ENCODE measurements at places on chromosomes 5 and 9.

DNA sequence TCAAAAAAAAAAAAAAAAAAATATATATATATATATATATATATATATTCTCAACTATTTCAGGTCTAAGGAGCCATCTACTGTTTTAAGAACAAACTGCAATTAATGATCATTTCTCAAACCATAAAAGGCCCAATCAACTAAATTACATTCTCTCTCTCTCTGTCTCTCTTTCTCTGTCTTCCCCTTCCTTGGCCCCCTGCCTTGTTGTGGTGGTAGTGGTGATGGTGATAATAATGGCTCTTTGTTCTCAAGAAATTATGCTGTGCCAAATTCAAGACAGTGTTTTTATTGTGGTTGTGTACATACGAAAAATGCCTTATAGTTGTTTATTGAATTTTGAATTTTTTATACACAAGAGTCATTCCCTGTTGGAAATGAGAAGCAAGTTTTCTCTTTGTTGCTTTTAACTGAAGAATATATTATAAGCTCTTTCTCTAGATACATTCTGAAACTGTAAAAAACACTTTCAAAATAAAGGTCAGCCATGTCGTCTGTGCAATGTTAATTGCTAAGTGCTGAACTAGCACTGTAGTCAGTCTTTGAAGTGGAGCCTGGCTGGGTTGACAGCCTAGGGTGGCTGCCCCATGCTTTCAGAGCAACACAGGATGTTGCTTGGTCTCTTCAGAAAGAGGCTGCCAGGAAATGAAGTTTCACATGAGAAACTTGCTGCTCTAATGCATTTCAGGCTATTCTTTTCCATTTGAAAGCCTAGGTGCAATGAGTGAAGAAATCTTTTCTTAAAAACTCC, 96.0 kb downstream of the HINT1 start:
- no peak for DNase-seq

GRCh38 chr5:151597749-151598148, 6.6 kb upstream of the FAT2 start:
- DNase-seq, result peak; percentile 77

- peak; percentile 85 for DNase-seq
These were observed 32.1 kb upstream of the IL6ST start for GRCh38 chr5:56026863-56027300.

DNA sequence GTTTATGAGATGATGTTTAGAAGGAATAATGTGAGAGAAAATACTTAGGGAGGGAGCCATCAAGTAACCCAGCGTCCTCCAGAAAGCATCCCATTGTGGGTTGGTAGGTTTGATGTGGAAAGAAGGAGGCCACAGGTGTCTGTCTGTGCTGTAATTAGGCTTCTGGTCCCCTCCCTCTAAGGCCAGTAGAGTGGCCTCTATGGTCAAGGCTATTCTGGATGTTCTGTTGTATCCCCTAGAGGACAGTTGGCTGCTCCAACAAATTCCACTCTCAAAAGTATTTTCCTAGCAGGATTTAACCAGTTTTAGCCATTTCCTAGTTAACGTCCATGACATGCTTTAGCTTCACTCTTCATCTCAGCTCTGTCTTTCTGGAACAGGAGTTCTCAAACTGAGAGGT, 106.5 kb downstream of the EGFLAM start:
- no peak for DNase-seq

DNA sequence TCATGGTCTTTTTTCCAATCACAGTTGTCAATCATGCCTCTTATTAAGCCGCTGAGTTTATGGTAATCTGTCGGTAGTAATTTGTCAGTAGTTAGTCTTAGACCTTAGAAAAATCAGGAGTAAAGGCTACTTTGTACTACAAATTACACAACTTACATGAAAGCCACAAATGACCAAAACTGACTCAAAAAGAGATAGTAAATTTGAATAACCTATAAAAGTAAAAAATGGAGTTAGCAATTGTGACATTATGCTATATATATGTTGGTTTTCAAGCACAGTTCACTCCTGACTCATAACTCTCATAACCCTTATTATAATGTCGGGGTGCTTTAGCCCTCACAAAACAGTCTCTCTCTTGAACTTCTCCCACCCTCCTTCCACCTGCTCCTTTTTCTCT, 251.8 kb downstream of the ROR2 start:
- DNase-seq, result no peak

- peak; percentile 26 for DNase-seq
These were observed 20.9 kb downstream of the CSF2 start for GRCh38 chr5:132094393-132095076.

DNA sequence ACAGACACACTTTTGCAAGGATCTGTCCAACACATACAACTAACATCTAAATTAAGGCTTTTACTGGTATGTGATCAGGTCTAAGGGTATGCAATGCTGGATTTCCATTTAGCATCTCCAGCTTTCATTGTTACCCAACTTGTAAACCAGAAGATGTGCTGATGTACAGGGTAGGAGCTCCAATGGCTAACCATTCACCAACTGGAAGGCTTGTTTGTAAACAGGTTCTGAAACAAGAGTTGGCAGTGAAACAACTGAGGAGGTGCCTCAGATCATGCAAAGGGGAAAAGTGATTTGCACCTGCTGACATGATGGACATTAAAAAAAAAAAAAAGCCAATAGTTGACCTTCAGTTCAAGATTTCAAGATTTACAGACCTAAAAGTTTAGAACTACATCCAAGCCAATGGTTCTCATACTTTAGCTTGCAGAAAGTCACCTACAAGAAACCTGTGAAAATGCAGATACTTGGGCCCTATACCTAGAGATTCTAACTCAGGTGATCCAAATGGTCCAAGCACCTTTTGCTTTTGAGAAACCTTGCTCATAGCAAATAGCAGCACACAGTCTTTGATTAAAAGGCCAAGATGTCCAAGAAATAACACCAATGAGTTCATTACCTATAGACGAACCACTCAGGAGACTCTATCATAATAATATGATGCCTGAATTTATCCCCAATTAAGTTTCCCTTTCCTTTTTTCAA, 64.0 kb upstream of the GLRX start:
- no peak for DNase-seq

DNA sequence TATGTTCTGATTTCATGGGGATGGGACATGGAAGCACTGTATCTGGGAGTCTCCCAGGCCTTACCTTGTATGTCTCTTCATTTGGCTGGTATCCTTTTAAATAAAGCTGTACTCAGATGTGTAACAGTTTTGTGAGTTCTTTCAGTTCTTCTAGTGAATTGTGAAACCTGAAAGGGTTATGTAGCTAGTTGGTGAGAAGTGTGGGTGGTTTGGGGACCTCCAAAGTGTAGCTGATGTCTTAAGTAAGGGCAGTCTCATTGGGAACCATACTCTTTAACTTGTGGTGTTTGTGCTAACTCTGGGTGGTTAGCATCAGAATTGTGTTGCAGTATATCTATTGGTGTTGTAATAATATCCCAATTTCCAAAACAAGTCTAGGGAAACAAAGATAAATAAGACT, 166.9 kb upstream of the CCNH start:
- no peak for DNase-seq

GRCh38 chr5:146710348-146710747, 168.2 kb downstream of the PPP2R2B start:
- no peak for DNase-seq

DNA sequence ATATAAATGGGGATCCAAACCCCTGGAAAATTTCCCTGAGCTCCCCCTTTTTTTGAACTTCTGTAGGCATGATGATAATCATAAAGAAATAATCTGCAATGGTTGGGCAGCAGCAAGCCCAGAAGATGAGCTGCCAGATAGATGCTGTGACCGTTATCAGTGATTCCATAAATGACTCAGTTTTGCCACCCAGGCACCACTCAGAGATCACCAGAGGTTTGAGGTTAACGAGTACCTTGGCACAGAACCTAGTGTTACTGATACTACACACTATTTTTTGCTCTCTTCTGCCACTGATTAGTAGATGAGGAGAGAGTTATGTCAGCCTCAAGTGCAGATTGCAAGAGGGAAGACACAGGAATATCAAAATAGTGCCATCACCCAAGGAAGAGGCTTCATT, 199.3 kb upstream of the PTGER4 start:
- DNase-seq, result no peak

DNA sequence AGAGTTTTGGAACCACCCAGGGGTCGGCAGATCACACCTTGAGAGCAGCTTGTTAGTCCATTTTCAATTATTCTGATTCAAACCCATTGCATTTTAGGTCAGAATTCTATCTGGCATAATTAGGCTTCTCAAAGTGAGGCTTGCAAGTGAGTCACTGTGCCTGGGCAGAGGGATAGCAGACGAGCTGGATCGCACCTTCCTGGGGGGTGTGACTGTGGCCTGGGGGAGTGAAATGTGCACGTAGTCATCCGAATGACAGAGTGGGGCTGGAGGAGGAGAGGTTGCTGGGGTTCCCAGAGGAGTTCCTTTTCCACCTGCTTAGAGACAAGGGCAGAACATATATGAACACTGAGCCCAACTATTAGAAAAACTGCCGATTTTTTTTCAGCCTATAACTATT, 31.7 kb downstream of the SPACA9 start:
- no peak for DNase-seq

DNA sequence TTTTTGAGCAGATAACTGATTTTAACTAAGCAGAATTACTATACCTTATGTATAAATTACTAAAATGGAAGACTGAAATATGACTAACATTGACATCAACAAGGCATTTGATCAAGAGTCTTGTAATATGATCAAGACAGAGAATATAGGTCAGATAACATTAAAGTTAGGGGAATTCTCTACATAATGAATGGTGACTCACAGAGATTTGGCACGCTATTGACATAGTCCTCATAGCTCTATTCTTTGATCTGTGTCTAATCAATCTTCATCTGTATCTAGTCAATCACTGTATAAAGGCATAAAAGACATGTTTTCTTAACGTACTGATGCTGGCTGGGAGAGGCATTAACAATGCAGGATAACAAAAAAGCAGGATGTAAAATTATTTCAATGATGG, 17.4 kb downstream of the ABITRAM start:
- DNase-seq, result no peak

DNA sequence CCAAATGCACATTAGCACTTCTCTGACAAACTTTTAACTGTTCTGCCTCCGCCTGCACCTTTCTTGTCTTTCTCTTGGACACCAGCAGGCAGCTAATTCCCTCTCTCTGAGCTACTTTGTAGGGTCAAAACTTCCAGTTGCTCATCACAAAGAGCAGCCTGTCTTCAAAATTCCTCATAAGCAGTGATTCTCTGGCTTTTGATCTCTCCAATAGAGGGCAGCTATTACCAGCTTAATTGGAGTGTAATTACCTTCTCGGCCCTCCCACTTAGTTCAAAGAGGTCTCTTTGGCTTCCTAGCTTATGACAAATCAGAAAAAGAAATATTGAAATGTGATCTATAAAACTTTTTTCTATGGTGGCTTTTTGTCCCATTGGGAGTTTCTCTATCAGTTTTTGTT, 43.6 kb upstream of the RAD23B start:
- DNase-seq, result peak; percentile 21
